Mucosa of descending colon (tissue), 3 donors: ENCODE measurements at places on chromosomes 4 and X.

DNA sequence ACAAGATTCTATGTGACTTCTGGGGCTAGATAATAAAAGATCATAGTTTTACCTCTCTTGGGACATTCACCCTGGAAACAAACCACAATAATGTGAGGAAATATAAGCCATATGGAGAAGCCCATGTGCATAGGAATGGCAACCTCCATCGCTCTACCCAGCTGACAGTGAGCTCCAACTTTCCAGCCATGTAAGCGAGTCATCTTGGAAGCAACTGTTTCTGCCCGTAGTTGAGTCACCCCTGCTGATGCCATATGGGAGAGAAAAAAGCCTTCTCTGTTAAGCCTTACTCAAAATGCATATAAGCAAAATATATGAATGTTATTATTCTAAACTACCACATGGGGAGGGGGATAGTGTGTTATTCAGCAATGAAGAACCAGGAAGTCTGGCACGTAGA, 31.4 kb upstream of the RELL1 start:
- DNase-seq: no peak

DNA sequence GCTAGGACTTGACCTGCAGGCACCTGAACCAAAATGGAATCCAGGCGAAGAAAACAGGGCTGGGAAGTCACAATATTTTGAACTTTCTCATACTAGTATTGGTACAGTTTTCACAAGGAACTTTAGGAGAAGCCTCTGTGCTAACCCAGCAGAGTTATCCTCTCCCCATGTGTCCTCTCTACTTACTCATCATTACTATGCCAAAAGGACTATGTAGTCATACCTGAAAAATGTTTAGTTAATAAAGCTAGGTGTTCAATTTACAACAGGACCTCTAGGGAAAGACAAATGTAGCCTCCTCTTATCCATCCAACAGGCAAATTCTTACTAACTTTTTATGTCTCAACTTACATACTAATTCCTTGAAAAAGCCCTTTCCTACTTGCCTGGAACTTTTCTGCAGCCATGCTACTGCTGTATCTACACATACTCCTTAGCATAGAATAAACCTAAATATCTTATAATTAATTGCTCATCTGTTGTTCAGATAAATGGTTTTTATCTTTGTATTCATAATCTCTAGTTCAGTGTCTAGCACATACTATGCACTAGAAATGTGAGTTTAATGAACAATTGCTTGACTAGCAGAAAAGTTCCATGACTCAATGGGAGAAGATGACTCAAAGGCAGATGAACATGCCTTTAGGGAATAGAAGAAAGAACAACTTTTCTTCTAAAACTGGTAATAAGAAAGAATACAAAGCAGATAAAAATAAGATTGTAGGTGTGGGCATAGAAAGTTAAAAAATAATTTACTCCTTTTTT, 215.5 kb upstream of the VEGFC start:
- DNase-seq: no peak

- no peak for DNase-seq
Observed at GRCh38 chr4:6268650-6269615, 717 bp upstream of the WFS1 start.

- no peak for DNase-seq
Observed at GRCh38 chr4:87052615-87053014, 117.8 kb downstream of the AFF1 start.

DNA sequence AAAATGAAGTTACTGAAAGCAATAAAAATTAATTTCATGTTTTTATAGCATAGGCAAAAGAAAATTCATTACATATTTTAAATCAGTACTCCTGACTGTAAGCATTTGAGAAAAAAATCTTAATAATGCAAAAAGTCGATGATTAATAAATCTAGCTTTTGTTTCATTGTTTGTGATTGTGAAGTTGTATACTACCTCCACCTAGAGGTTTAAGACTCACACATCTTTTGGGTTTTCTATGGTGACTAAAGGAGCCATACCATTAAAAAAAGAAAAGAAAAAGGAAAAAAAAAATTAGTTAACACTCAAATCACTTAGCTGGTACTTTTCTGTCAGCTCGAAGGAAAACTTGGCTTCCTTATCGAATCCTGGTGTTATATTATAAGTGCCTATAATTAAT, 2.0 kb downstream of the GABRA2 start:
- no peak for DNase-seq

GRCh38 chrX:112967341-112967740, 126.7 kb upstream of the AMOT start:
- DNase-seq: no peak

DNA sequence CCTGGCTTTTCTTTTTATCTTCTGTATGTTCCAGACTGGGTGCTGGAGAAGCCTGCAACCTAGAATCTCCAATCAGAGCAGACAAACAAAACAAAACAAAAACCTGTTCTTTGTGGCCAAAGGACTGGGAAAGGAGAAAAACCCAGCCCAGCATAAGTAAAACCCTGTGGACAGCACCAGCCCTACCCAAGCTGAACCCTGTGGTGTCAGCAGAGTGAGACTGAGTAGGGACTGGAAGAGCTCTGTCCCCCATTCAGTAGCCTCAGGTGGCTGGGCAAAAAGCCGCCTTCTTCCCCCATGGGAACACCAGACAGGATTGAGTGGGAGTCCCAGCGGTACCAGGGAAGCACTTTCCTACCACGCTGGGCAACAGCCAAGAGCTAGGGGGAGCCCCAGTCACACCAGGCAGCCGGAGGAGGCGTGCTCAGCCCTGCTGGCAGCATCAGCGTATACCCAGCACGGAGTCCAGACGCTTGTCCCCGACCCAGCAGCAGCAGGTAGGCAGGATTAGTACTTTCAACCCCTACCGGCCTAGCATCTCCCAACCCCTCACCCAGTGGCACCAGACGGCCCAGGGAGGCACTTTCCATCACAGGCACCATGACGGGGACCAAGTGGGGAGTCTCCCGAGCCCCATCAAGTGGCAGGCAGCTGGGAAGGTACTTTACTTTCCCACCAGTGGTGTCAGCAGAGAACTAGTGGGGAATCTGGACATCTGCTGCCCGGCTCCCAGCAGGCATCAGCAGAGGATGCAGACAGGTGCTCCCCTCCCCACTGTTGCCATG, 8.6 kb upstream of the JADE3 start:
- DNase-seq: peak; percentile 81

DNA sequence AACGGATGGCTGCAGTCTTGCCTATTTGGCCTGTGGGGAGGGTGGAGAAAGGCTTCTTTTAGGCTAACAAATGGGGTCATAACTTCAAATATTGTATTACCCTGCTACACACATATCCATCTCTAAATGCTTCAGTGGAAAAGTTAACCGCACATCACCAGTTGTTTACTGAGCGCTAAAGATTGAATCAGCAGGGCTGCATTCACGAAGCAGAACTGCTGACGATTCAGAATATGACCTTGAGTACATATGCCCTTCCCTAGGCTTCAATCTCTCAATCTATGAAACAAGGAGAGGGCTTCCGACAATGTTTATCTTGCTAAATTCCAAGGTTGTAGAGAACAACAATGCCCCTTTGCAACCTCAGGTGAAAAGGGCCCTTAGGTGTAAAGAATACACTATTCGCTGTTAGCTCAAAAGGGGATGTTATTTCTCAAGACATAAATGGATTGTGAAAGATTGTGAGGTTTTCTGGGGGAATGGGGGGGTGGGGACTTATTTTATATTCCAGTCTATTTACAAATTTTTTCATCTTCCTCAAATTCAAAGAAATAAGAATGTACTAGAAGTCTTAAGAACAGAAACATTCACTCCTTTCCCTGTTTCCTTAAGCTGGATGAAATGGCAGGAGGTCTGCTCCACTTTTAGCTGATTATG, 2.6 kb upstream of the ATP6AP2 start:
- no peak for DNase-seq

DNA sequence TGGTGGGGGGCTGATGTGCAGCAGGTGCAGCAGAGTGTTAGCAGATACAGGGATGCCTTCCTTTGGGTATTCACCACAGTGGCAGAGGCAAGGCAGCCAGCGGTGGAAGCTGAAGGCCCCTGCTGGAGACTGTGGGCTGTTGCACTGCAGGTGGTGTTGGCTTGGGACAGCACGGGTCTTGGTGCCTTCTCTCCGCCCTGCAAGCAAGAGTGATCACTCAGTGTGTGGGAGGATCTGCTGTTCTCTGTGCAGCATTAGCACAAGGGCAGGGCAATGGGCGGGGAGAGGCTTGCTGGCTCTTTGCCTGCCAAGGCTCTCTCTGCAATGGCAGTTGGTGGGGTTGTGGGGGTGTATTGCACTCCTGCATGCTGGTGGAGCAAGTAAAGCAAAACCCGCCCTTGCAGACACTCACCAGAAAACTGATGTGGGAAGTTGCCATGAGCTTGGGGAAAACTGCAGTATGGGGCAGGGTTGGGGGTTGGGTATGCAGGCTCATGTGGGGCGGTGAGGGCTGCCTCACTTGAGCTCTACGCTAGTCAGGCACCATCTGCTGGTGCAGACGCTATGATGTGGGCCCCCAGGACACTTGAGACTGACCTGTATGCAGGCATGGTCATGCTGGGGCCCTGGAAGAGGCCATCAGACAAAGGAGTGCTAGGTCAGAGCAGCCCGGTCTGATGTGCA, 820.8 kb upstream of the GRIA3 start:
- DNase-seq: no peak

DNA sequence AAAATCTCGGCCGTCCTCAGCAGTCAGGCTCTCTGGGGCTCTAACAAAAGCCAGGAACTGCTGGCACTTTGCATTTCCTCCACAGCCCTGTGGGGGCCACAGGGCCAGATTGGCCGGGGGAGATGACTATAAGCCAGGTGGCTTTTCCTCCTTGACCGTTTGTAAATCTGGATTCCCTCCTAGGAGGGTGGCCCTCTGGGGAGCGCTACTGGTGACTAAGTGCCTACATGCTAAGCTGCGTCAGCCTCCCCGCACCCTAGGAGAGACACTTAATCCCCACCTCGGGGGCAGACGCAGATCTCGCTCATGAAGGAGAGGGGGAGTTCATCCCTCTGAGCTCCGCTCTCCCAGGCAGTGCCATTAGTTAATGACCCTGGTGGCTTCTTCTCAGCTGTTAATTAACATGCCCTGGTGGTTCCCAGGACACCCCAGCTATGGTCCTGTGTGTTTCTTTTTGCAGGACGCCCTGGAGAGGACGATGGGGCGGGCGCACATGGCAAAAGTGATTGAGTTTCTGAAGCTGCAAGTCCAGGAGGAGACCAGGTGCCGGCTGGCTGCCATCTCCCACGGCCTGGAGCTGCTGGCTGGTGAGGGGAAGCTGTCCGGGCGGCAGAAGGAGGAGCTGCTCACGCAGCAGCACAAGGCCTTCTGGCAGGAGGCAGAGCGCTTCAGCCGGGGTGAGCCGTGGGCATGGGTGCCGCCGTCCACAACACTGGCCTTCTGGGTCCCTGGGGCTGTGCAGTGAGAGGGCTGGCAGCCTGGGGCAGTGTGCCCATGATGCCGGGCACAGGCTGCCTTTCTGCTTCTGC, 41.6 kb downstream of the EVC start:
- no peak for DNase-seq

GRCh38 chrX:20267931-20268701, 1.4 kb upstream of the RPS6KA3 start:
- DNase-seq: peak; percentile 48

DNA sequence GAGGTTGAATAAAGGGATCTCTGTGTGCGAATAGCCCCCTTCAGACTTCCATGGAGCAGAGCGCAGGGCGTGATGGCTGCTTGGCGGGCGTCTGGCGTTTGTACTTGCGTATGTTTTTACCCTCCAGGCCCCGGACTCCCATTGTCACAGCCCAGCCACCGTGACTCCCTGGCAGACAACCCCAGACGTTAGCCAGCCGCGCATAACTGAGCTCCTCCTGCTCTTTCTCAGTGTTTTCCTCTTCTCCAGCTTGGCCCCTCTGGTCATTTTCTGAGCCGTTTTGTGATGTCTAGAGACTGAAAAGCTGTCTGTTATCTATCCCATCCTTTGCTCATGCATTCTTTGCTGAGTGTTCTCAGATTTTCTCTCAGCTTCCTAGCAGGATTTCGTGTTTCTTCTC, 54.3 kb downstream of the IGFBP7 start:
- DNase-seq: no peak

- DNase-seq: no peak
Observed at GRCh38 chrX:126825566-126826193, 6.2 kb downstream of the PRR32 start.

DNA sequence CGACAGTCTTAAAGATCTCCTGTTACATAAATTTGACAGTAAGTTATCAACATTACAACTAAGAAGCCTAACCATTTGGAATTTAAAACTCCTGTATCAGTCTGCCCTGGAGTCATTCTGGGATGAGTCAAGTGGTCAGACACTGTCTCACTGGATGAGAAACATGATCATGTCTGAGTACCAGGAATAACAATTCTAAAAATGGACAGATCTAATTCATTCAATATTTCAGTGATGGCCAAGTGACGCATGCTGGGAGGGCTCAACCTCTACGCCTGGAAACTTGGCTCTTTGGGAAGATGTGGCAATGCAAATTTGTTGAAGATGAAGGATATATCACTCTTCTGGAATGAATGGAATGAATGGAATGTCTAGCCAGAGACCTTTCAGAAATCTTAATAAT, 1427.2 kb downstream of the STIM2 start:
- no peak for DNase-seq

DNA sequence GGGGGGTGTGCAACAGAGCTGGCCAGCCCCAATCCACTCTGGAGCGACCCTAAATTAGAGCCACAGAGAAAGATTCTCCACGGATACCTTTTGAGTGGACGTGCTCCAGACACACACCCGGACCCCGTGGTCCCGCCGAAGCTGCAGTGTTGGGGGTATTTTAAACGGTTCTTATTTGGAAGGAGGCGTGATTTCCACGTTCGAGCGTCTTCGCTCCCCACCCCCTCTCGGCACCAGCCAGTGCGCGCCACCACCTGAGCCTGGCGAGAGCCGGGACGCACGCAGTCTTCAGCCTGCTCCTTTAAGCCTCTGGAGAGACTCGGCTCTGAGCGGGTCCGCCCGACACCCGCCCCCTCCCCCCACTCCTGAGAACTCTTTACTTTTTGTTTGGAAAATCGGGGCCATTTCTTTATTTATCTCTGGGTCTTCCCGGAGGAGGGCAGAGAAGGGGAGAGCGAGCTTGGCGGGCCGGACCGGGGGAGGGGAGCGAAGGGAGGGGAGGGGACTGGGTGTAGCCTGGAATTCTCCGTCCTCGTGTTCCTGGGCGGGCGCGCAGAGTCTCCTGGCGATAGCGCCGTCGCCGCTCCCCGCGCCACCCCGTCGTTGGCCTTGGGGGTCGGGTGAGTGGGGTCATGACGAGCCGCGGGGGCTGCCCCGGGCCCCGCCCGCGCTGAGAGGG, 668 bp upstream of the PTCHD1 start:
- peak; percentile 25 for DNase-seq

DNA sequence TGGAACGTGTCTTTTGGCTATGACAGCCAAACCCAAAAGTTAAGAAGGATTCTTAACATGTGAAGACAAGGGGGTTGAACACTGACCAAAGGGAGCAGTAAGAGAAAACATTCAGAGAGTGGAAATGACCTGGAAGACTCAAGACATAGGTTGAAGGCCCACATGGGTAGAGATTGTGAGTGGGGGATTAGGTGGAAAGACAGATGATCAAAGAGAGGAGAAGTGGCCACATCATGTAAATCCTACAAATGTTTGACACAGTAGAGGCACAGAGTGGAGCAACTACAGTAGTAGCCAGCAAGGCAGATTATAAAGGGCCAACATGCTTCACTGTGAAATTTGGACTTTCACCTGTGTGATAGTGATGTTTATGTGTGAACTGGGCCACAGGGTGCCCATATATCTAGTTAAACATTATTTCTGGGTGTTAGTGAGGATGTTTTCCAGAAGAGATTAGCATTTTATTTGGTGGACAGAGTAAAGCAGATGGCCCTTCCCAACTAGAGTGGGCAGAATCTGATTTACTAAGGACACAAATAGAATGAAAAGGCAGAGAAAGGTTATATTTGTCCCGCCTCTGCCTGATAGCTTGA, 559.3 kb downstream of the RAB28 start:
- DNase-seq: no peak
